ENCODE measurements at places on chromosomes 1 and 21. TPM values are rescaled to one million over a fixed set of nuclear protein-coding genes. Genes with fewer than 3 reads are reported as not detected.

GRCh38 chr21:45306453-45306831 is 18.7 kb upstream of the POFUT2 start:
- peak; percentile 68 for DNase-seq

The GJA4 gene
- 3.2 TPM for total RNA-seq

DNA sequence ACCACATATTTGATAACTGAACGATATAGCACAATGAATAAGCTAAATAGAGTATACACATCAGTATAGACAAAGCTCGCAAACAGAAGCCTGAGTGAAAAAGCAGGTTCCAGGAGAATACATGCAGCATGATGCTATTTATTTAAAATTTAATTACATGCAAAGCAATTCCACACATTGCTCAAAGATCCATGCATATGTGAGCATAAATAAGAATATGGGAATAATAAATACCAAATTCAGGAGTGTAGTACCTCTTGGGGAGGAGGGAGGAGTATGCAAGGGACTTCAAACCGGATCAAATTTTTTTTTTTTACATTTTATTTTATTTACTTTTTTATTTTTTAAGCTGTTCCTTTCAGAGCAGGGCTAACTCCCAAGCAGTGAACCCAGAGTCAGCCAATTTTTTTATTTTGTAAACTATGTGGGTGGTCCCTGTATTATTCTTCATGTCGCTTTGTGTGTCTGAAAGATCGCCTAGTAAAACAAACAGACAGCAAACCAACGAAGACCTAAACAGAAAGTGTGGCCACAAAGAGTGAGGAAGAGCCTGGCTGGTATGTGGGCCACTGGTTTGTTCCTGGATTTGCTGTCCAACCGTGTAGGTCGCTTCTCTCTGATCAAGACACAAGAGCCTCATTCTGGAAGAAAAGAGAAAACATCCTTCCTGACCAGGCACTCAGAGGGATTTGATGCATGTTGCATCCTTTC is 4.2 kb upstream of the SHISAL2A start:
- DNase-seq = no peak

- no peak for DNase-seq
Measured at GRCh38 chr21:38850277-38850951, 44.7 kb downstream of the ETS2 start.

- DNase-seq = no peak
Measured at GRCh38 chr1:198771563-198772153, 132.8 kb downstream of the PTPRC start.

GRCh38 chr1:186291271-186291670 is 83.8 kb downstream of the TPR start:
- DNase-seq = no peak

The S100A9 gene
- total RNA-seq = not detected

The AQP10 gene
- not detected for total RNA-seq

GRCh38 chr1:25049190-25049589 is 119.1 kb upstream of the RUNX3 start:
- no peak for DNase-seq

GRCh38 chr1:228213917-228214808 is 6.3 kb downstream of the OBSCN start:
- no peak for DNase-seq

DNA sequence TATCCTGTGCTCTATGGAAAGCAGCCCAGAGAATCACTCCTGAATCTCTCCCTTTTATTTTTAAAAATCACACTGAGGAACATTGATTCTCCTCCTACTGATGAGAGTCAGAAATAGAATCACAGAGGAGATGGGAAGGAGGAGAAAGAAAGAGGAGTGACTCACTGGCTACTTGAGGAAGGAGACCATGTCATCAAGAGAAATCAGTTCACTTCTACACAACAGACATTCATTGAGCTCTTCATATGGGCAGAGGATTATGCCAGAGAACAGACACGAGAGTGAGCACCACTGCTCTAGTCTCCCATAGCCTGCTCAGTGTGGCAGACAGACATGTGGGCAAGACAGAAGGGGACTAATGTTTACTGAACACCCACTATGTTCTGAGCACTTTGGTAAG is 44.2 kb downstream of the RAB3B start:
- no peak for DNase-seq

Data from H7 (cell line).